ENCODE measurements at places on chromosomes 16 and 17.
A peak's percentile ranks its signal among the peaks of the same experiment; 100 is the strongest.

DNA sequence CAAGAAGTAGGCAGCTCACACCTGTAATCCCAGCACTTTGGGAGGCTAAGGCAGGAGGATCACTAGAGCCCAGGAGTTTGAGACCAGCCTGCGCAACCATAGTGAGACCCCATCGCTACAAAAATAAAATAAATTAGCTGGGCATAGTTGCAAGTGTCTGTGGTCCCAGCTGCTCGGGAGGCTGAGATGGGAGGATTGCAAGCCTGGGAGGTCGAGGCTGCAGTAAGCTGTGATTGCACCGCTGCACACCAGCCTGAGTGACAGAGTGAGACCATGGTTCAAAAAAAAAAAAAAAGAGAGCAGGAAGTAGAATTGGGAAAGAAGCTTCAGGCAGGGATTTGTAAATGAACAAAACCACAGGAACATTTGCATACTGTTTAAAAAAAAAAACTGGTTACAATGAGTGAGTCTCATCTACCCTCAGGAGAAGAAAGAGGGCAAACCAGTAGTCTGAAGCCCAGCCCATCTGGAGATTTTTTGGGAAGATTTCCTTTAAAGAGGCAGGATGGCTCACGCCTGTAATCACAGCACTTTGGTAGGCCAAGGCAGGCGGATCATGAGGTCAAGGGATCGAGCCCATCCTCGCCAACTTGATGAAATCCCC lies 7.9 kb downstream of the MPV17L start:
- no peak for DNase-seq

DNA sequence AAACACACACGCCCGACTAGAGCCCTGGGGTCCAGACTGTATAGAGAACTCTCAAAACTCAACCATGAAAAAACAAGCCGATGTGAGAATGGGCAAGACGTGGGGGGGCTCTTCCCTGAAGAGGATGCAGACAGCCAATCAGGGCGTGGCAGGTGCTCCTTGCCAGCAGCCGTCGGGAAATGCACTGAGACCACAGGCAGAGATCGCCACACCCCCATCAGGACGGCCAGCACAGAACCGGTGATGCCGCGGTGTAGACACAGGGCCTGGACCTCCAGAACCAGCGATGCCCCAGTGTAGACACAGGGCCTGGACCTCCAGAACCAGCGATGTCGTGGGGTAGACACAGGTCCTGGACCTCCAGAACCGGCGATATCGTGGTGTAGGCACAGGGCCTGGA lies 169.2 kb downstream of the LAT start:
- no peak for DNase-seq

DNA sequence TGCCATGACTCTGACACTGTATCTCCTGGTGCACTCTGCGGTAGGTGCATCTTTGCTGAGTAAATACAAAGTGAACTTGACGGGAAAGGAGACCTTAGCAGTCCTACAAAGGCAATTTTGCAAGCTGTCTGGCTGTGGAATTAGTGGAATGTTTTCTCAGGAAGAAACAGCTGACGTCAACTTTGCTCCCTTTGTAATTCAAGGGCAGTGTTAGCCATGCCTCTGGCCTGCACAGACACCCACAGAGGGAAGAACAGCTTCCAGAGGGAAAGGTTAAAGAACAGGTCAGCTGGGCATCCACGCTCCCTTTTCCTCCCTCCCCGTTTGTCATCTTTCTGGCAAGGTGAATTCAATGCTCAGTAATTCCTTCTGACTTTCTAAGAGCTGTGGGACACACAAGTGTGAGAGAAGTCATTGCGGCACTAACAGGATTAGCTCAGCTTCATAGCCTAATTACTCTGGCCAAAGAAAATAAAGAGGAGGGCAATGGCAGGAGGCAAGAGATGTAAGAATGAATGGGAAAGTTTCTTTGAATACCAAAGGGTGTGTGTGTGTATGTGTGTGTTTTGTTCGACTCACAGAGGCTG lies 476.9 kb upstream of the GOT2 start:
- DNase-seq: no peak

DNA sequence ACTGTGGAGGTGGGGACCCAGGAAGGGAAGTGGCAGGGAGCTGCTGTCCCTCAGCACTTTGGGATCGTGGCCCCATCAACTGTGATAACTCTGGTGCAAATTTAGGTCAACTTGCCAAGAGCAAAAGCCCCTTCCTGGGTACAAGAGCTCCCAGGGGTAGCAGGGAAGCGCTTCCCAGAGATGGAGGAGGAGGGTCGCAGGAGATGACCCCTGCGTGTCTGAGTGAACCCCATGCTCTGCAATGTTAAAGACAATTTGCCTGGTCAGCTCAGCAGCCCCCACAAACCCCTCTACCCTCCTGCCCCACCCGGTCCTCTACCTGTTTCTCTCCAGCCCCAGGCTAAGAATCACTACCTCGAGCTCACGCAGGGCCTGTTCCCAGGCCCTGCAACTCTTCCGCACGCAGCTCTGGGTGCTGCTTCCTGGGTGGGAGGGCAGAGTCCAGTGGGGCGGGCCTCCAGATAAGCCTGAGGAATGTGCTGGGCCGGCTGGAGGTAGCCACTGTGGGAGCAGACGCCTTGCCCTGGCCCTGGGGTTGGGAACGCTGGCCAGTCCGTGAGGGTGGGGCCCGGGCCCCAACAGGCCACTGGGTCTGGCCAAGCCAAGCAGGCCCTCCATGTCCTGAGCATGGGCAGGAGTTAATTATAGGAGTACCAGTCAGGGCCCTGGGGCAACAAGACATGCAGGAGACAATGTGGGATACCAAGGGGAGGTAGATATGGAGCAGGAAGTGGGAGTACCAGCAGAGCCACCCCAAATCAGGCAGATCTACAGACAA lies 6.1 kb downstream of the DOK4 start:
- DNase-seq: no peak

DNA sequence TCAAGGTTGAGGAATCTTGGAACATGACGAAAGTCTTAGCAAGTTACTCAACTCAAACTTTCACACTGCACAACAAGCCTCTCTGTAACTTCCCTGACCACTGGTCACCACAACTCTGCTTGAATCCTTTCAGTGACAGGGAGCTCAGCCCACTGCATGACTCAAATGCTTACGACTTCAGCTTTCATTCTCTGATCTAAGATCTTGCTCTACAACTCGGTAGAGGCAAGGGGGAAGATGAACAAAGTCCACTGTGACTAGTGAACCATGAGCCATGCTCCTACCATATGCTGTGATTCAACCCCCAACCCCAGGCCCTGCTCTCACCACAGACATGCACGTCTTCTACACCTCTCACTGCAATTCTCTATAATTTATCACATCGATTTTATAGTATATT lies 160.9 kb downstream of the SLC39A11 start:
- no peak for DNase-seq

DNA sequence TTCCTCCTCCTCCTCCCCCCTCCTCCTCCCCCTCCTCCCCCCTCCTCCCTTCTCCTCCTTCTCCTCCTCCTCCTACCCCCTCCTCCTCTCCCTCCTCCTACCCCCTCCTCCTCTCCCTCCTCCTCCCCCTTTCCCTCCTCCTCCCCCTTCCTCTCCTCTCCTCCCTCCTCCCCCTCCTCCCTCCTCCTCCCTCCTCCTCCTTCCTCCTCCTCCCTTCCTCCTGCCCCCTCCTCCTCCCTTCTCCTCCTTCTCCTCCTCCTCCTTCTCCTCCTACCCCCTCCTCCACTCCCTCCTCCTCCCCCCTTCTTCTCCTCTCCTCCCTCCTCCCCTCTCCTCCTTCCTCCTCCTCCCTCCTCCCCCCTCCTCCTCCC lies 6.6 kb upstream of the PDP2 start:
- no peak for DNase-seq

DNA sequence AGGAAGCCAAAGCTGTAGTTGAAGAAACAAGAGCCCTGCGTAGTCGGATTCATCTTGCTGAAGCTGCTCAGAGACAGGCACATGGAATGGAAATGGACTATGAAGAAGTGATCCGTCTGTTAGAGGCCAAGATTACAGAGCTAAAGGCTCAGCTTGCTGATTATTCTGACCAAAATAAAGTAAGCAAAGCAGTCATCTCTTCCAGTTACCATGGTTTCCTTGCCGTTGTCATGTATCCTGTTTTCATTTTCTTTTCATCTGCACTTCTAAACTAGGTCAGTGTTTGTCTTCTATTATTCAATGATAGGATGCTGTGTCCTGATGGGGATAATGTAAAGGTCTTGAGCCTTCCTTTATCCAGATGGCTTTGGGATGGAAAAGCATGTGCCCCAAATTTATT lies 104.3 kb downstream of the STXBP4 start:
- DNase-seq: no peak

GRCh38 chr16:84618581-84619460 lies 943 bp upstream of the COTL1 start:
- DNase-seq: no peak

- no peak for DNase-seq
Observed at GRCh38 chr17:81884520-81884919, 6.9 kb downstream of the ALYREF start.

- DNase-seq: no peak
Observed at GRCh38 chr17:71757156-71757555, 363.7 kb upstream of the SOX9 start.

DNA sequence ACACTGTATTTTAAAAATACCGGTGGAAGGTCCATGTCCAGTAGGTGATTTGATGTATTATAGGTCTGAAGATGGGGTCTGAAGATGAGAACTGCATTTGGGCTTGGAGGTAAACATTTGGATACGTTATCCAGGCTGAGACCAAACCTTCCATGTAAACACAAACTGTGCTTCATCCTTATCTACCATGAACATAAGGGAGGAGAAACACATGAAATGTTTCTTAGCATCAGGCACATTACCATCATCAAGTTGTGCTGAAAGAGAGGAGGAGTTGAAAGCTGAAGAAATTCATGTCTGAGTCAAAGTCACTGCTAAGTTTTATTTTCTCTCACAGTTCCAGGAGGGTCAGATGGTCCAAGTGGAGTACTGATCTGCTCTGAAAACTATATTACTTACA lies 11.4 kb downstream of the SF3B3 start:
- DNase-seq: no peak

- DNase-seq: no peak
Observed at GRCh38 chr16:31292704-31293103, 32.9 kb downstream of the ITGAM start.

- DNase-seq: no peak
Observed at GRCh38 chr17:14688134-14688533, 387.3 kb downstream of the HS3ST3B1 start.

GRCh38 chr17:72639711-72640110 lies 452.8 kb downstream of the SLC39A11 start:
- no peak for DNase-seq

DNA sequence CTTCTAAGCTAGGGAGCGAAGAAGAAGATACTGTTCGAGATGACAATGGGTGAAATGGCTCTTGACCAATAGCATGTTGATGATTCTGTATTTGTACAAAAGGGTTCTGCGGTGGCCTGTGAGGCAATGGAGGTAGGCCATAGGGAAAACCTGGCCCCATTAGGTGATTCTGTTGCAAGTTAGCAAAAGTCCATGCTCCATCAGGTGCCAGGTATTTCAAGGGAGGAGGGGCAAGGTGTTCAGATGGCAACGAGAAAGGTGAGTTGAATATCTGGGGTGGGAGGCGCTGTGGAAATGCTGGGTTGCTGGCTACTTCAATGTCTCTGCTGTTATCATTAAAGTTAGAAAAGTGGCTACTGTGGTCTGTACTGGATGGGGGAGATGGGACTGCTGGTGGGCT lies 62.8 kb downstream of the CACNG1 start:
- DNase-seq: no peak

DNA sequence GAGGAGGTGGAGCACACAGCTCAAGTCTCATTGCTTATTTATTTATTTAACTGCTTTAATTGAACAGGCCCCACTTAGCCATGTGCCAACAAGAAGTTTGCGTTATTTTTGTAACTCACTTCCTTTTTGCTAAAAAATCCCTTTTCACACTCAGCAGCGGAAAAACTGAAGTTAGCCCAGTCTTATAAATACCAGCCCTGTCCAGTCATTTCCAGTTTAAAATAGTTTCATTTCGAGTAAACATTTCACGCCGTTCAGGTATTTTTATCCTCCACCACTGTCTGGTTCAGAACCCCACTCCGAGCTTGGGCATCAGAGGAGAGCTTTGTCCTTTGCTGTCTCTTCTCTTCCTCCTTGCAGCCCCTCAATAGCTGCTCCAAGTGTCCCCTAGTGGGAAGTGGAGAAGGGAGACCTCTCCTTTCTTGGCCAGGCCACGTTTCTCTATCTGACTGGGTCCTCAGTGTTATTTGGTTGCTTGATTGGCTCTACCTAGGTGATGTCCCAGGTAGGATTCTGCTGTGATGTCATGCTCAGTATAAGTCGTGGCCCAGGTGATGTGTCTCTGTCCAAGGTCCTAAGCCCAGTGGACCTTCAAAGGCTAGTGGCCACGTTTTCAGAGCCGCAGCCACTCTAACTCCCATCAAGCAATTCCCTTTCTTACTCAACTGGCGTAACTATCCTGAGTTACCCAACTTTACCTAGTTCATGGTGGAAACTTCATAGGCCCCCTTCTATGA lies 53.0 kb upstream of the GAS7 start:
- no peak for DNase-seq

DNA sequence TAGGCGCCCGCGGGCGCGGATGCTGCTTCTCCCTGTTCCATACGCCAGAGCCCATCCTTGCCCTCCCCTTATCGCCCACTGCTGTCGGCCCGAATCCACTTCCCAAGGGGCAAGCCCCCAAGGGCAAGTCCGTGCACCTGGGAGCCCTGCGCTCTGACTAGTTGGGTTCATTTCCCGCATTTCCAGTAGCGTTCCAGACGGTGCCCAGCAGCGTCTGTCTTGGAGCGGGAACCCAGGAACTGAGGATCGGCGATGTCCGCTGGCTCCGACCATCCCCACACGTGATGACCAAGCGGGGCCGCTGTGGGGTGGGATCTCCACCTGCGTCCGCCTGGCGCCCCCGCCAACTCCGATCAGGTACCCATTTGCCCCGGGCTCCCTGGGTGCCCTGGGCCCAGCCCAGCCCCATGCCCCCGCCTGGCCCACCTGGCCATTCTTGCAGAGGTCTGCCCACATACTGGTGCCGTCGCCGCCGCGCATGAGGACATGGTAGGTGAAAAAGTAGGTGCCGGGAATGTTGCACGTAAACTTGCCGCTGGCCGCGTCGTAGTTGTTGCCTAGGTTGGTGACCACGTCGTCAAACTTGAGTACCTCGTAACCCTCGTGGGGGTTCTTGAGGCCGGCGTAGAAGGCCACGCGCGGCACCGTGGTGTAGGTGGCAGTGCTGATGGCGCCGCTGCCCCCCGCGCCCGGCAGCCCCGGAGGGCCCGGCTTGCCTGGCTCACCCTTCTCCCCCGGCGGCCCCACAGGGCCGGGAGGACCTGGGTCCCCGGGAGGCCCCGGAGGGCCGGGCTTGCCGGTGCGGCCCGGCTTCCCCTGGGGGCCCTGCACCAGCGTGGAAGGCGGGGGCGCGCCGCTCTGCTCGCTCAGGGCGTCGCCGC lies 837 bp downstream of the C1QL1 start:
- no peak for DNase-seq

GRCh38 chr16:89201439-89202377 lies 1.4 kb upstream of the SLC22A31 start:
- peak; percentile 50 for DNase-seq

- DNase-seq: no peak
Observed at GRCh38 chr16:71916397-71916920, 21.1 kb downstream of the IST1 start.

DNA sequence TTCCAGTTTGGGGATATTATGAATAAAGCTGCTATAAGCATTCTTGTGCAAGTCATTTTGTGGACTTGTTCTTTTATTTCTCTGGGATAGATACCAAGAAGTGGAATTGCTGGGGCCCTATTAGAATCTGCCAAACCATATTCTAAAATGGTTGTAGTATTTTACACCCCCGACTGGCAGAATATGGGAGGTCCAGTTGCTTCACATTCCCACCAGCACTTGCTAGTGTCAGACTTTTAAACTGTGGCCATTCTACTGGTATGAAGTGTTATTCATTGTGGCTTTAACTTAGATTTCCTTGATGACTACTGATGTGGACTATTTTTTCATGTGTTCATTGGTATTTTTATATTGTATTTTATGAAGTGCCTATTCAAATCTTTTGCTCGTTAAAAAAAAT lies 18.1 kb upstream of the NUP93 start:
- no peak for DNase-seq

Measured in stimulated activated CD8-positive, alpha-beta memory T cell treated with anti-CD3 and anti-CD28 coated beads, Interleukin-4, amount 100 ng/mL, for 4 hours (primary cell).